C1 segment of cervical spinal cord (tissue), 14 donors: ENCODE measurements at places on chromosomes 7 and 10.

DNA sequence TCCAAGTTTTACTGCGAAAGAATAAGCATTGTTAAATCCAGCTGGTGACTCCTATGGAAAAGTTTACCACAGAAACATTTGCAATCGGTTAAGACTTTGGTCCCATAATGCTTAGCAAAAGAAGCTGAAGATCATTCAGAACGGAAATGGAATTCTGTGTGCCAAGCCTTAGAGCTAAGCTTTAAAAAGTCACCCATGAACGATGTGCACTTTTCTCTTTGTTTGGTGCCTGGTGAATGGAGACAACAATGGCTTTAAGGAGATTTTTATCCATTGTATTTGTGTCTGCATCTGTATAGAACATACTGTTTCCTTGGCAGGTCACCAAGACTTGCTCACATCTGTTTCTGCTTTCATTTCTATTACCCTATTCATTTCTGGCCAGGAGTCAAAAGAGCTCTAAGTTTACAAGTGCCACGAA lies 26.3 kb upstream of the COL1A2 start:
- no peak for DNase-seq

GRCh38 chr10:98611436-98611835 lies 164.7 kb upstream of the HPS1 start:
- DNase-seq, result no peak

- no peak for DNase-seq
These were observed 13.9 kb upstream of the ANTXRL start for GRCh38 chr10:46272863-46273415.

DNA sequence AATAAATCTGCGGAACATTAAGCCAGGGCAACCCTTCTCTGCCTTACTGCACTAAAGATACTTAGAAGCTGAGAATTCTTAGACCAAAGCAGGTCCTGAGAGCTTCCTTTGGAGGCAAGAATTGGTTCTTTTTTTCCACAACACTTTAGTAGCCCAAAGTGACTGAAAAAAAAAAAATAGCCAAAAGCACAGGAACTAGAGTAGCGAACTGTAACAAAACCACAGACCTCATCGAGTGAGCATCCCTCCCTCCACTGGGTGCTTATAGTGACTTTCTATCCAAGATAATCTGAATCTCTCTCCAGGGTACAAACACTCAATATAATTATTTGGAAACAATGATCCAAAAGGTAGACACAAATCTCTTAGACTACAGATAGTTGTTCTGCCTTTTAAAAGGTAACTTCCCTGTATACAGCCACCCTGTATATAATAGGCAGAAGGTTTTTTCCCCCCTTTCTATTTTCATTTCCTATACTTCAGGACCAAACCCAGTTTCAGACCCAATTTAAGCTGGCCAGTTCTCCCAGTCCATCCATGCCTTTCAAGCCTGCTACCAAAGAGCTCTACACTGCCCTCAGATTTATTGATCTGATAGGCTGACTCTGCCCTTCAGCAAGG lies 31.6 kb upstream of the KCNIP2 start:
- DNase-seq, result no peak

GRCh38 chr10:90148116-90148855 lies 446.9 kb downstream of the KIF20B start:
- DNase-seq, result no peak

GRCh38 chr7:20514364-20514763 lies 101.1 kb upstream of the ABCB5 start:
- DNase-seq, result no peak

- no peak for DNase-seq
These were observed 22.2 kb downstream of the ZNF467 start for GRCh38 chr7:149751043-149751775.

- DNase-seq, result no peak
These were observed 118.8 kb downstream of the LRMDA start for GRCh38 chr10:75550191-75550590.

- no peak for DNase-seq
These were observed 138.4 kb upstream of the NFE2L3 start for GRCh38 chr7:26013551-26014083.

GRCh38 chr10:128814782-128815181 lies 652.3 kb upstream of the MGMT start:
- DNase-seq, result no peak

DNA sequence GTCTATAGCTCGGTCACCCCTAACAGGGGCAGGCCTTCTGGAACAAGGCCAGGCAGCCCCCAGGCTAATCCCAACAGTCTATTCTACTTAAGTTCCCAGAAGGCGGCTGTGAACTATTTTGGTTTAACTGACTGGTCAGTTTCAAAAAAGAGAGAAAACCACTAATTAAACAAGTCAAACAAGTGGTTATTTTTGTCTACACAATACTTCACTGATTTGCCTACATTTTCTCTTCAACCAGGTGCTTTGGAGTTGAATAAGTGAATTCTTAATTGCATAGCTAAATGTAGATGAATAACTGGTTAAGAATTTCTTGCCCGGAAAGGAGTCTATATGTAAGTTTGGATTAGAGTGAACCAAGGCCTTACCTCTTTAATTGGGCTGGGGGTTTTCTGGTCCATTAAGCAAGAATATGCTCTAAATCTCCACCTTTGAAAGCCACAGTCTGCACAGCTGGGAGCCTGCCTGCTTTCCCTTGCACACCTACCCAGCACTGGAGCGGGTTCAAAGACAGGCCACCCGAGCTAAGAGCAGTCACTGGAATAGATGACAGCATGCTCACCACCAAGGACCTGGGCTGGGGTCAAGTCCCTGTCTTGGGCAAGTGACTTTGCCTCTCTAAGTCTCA lies 70.4 kb downstream of the TBXAS1 start:
- DNase-seq, result no peak

DNA sequence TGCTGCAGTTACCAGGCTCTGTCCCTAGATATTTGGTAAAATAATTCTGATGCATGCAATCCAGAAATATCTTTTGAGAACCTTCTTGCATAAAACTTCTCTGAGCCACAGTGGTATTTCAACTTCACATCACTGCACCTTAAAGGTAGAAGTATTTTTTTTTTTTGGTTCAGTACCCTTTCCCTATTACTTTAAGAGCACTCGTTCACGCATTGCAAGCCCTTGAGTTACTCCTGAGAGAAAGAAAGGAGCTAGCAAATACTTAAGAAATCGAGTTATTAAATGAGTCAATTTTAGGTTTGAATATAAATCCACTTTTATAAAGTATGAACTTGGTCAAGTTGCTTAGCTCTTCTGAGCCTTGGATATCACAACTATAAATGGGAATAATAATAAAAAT lies 607.1 kb upstream of the LRRTM3 start:
- no peak for DNase-seq

DNA sequence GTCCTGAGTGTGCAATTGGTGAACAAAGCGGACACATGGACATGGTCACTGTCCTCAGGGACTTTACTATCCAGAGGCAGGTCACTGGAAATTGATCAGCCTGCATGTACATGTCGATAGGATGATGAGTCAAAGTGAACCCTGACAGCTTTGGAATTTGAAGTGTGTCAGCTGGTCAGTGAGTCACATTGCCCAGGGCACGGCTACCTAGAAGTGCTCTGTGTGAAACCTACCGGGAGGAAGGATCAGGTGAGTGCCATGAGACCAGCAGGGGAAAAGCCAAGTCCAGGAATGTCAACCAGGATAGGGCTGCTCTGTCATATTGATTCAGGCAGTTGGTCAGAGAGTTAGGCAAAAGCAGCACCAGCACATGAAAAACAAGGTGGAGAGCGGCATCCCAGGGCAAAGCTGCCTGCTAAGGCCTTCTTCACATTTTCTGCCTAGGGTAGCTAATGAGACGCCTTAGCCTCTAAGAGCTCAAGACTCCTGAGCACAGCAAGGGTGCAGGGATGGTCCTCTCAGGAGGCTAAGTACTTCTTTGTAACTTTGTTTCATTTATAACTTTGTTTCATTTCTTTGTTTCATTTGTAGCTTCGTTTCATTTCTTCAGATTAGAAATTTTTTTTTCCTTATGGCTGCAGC lies 19.4 kb upstream of the PDCD4 start:
- no peak for DNase-seq

GRCh38 chr10:3056280-3057037 lies 10.9 kb upstream of the PFKP start:
- no peak for DNase-seq

DNA sequence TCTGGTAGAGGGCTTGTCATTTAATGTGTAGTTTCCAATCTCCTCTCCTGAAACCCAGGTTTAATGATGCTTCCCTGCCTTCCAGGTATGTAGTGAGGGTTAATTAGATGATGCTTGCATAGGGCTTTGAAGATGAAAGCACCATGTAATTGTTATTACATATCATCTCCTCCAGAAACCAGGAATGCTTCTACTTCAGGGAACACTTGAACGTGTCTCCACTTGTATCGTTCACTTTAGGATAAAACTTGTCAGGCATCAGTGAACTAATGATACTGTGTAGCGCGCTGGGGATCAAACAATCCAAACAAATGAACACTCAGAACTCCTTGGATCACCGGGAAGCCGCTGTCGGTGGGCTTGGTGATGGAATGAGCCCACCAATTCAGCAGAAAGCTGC lies 260.9 kb upstream of the FZD8 start:
- DNase-seq, result no peak

GRCh38 chr7:82430500-82431465 lies 12.8 kb downstream of the CACNA2D1 start:
- DNase-seq, result no peak

DNA sequence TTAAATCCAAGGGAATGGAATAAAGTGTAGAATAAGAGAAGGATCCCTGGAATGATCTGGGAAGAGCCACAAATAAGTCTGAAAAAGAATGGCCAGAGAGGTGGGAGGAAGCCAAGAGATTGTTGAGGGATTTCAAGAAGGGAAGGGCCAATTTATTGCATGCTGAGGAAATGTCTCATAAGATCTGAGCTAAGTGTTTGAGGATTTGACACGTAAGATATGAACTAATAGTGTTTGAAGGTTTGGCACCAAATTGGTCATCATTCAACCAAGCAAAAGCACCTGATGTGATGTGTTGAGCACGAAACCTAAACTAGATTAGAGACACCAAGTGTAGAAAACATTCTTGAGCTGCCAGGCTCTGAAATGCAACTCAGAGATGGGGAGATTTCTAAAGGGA lies 97.9 kb downstream of the TSPAN12 start:
- no peak for DNase-seq

DNA sequence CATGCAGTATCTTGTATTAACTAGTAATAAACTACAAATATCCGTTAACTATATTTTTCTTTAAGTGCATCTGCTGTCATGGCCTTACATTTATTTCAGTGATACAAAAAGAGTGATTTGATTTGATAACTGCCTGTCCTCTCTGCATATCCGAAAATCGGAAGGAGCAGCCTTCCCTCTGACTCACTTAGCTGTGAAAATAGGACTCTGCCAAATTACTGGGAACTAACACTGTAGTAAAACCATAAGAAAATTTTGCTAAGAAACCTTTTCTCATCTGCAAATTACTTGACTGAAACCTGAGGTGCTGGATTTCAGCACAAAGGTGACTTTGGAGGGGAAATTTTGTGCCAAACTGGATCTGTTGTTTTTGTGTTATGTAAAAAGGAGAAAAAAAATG lies 176.6 kb upstream of the MKLN1 start:
- DNase-seq, result no peak

DNA sequence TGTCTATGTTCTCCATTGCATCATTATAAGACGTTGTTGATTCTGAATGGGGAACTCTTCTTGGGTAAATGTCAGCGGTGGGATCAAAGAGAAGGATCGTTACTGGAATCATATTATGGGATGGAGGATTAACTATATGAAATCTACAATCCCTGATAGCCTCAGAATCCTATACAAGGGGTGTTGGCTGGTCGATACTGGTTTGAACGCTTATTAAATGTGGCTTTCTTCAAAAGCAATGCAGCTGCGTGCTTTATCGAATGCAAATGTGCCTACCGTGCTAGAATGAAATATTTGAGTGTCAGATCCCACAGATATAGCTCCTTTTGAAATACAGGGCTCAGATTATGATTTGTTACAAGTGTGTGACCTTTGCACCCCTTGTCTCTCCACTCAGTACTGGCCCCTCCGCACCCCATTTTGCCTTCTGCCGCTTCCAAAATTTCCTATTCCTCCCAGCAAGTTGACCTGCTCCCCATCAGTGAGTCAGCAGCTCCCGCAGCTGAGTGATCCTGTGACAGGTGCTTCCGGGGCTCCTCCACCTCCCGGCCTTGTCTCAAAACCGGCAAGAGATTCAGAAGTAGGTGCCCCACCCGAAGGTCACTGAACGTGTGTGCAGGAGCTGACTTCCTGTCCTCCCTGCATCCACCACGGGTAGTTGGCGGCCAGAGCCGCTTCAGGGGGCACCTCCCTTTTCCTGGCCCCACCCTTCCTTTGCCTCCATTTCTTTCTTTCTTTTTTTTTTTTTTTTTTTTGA lies 76.6 kb downstream of the PTPRE start:
- DNase-seq, result no peak

GRCh38 chr10:44323838-44324237 lies 61.1 kb downstream of the CXCL12 start:
- no peak for DNase-seq

- no peak for DNase-seq
These were observed 229.1 kb downstream of the ELFN1 start for GRCh38 chr7:1899196-1899595.

DNA sequence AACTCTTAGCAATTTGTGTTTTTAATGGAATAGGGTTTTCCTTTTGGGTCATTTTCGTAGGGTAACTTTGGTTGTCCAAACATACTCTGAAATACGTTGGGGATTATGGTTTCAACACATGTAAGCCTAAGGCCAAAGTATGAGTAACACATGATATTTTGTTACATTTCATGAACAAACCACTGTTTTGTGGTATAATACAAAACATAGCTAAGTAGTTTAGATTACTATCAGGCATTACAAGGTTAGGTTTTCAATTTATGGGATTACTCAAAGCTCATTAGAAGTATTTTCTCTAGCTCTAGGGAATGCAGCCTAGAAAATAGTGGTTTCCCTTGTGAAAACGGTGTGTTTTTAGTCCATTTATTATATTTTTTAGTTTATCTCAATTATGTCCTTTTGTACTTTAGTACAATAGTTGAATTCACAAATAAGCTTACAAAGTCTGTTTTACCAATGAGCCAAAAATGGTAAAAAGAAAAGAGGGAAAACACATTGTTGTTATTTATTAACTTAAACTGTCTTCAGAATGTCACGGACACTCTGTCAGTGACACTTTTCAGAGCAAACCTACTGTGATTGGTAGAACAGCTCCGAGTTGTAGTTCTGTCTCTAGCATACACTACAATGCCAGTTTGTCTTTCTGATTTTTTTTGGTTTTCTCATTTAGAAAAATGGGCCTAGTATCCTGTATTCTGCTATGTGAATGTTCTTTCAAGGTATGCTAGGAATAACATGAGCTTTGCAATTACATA lies 473.7 kb downstream of the SUGCT start:
- DNase-seq, result no peak

GRCh38 chr10:119896937-119897770 lies 4.6 kb downstream of the SEC23IP start:
- no peak for DNase-seq

DNA sequence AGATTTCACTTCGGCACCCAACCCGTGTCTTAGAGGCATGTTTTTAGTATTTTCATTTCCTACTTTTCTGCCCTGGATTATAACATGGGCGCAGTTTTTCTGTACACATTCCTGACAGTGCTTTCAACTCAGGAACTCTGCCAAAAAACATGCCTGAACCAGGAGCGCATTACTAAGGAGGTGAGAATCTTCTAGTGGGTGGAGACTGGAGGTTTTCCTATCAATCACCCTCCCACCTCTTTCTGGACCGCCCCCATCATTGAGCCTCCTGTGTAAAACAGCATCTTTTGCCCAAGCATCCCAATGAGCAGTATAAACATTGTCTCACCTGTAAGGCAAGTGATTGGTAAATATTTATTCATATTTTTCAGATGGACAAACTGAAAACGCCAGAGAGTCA lies 53.2 kb downstream of the STK17A start:
- no peak for DNase-seq

GRCh38 chr10:119653209-119653608 lies 2.0 kb downstream of the BAG3 start:
- no peak for DNase-seq
